ENCODE measurements at places on chromosomes 7 and 10.

DNA sequence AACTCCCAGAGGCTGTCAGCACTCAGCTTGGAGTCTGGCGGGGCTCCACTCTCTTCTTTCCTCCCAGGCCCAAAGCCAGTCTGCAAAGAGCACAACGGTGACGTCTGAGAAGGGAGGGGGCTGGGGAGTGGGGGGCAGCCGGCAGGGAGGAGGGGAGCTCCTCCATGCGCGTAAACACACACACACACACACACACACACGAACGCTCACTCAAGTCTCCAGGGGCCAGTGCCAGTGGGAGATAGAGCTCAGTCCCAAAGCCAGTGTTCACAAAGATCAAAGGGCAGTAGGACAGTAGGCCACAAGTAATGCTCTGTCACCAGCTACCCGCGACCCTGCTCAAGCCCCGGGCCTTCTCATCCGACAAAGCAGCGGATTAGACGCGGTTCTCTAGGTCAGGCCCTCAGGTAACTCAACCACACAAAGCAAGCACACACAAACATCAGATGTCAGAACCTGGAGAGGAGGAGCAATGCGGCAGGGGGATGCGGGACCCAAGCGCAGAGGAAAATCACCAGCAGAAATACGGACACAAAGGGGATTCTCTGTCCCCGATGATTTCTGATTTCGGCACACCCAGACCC, 19.9 kb downstream of the TCAF1 start:
- DNase-seq: no peak

- DNase-seq: no peak
Measured at GRCh38 chr7:130831817-130832481, 97.9 kb upstream of the KLF14 start.

DNA sequence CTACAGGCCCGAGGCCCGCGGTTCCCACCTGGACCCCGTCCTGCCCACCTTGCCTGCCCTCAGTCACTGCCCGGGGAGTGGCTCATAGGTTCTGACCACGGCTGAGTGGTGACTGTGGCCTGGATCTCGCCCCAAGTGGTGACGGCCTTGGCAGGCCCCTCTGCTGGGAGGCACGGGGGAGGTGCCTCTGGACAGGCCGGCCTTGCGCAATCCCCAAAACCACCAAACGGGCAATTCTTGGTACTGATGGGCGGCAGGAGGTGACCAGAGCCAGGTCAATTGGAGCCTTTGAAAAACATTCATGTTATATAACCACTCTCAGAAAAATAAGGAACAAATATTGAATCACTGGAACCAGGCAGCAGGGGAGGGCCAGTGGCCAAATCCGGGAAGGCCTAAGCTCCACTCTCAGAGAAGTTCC, 83.4 kb downstream of the PRKAG2 start:
- DNase-seq: no peak

GRCh38 chr7:110633313-110633712, 457.6 kb upstream of the LRRN3 start:
- DNase-seq: no peak

- DNase-seq: no peak
Measured at GRCh38 chr10:47231414-47231813, 68.6 kb upstream of the GDF10 start.

- no peak for DNase-seq
Measured at GRCh38 chr10:63919575-63920279, 398.5 kb downstream of the REEP3 start.

DNA sequence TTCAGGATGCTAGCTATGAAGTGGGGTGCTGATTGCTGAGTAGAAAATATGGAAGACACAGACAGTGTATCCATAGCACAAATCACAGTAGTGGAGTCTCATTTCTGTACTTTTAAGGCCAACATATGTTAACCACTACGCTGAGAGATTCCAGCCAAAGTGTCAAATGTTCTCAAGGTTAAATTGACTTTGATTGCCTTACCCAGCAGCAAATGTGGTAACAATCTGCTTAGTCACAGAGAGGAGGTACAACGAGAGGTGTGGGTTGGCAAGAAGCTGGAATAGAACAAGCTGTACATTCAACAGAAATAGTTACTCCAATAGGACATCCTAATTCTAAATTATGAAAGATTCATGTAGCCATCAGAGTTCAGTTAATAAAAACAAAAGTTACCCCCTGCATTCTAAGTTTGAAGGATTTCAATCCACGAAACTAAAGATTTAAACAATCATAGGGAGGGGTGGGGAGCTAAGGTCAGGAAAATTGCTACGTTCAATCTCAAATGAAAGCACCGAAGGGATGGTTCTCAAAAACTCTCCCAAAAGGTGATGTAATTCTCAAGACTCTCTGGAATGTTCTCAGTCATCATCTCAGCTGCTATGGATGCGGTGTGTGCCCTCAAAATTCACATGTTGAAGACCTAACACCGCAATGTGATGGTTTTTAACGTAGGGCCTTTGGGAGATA, 137.0 kb downstream of the ETV1 start:
- no peak for DNase-seq

DNA sequence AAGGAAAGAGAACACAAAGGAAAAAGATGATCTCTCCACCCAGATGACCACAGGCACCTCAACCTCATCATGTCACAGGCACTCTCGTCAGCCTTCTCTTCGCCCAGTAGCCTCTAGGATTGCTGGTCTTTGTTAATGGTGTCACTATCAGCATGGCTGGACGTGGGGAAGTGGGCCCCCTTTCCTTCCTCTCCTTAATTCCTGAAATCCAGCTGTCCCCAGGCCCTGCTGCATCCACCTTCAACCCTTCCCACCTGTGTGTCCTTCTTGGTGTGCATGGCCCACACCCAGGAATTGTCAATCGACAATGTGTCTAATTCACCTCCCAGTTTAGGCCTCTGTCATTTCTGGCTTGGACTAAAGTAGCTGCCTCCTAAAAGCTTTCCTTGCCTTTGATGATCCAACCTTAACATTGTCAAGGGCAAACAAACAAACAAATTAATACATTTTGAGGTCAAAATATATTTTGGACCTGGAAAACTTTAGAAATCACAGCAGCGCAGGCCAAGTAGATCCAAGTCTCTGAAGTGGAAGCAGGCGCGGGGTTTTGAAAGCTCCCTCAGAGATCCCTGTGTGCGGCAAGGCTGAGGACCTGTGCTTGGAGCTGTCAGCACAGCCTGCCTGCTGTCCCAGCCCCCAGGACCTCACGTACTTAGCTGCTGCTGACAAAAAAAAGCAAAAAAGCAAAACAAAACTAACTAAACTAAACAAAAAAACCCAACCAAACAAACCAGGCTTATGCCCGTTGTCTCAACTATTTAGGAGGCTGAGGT, 193.3 kb upstream of the LYZL2 start:
- no peak for DNase-seq

DNA sequence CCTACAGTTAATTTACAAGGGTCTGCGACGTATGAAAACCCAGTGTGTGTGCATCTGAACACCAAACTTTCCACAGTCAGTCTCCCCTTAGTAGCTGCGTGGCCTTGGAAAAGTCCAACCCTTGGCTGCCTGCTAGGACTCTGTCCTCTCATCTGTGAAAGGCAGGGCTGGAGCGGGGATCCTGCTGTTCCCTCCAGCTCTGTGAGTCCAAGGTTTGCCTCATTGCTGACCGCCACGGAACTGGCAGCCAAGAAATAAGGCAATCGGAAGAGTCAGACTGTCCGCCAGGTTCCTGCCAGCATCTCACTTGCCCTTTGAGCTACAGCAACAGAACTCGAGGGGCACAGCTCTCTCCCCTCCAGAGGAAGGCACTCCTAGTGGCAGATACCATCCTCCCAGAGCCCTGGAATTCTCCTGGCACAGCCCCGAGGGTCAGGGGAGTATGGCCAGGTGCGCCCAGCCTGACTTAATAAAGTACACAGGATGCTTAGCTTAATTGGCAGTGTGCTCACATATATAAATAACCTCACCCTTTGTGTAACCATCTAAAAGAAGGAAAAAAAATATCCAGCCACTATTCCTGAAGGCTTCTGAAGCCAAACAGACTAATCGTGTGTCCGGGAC, 530.1 kb upstream of the FOXK1 start:
- no peak for DNase-seq

DNA sequence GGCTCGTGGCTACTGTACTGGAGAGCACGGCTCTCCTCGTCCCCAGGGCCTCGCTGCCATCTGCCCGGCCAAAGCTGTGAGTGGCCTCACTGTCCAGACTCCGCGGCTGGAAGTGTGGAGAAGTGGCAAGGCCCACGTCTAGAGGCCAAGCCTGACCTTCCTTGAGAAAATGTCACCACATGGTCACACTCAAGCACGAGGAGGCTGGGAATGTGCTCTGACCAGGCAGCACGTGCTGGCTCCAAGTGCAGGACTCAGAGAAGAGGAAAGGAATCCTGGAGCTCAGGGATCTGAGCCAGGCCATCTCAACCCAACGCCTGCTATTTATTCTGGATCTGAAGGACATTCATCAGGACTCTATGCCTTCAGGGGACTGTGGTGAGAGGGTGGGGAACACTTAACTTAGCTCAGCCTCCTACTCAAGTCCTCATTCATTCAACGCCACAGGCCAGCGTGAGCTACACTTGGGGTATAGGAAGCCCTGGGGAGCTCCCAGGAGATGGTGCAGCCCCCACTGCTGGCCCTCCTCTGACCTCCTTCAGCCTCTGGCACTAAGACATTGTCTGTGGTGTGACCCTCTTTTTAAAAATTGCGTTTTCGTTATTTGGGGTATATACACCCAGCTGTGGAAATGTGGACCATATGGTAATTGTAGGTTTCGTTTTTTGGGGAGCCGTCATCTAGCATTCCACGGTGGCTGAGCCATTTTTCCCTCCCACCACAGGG, 29.0 kb downstream of the EN2 start:
- no peak for DNase-seq

GRCh38 chr10:7038416-7038815, 372.4 kb downstream of the SFMBT2 start:
- DNase-seq: no peak

DNA sequence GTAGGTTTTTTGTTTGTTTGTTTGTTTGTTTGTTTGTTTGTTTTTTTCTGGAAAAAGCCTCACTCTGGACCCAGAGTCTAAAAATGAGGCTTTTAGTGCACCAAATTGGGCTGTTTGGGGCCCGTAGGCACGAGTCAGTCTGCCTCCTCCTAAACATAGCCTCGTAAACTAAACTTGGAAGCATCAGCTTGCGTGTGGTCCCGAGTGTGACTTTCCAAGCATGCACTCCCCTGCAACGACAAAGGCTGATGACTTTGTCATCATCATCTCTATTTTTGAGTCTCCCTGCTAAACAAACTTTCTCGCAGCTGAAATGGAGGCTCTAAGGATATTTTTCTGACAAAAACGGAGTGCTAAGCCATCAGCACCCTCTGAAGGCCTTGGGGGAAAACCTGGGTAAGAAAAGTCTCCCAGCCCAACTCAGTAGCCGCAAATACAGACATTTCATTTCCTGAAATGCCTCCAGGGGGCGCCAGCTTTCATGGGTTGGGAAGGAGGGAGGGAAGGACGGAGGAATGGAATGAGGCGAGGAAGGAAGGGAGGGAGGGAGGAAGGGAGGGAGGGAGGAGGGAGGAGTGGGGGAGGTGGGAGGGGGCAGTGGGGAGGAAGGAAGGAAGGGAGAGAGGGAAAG, 245.9 kb downstream of the KCNMA1 start:
- DNase-seq: no peak

DNA sequence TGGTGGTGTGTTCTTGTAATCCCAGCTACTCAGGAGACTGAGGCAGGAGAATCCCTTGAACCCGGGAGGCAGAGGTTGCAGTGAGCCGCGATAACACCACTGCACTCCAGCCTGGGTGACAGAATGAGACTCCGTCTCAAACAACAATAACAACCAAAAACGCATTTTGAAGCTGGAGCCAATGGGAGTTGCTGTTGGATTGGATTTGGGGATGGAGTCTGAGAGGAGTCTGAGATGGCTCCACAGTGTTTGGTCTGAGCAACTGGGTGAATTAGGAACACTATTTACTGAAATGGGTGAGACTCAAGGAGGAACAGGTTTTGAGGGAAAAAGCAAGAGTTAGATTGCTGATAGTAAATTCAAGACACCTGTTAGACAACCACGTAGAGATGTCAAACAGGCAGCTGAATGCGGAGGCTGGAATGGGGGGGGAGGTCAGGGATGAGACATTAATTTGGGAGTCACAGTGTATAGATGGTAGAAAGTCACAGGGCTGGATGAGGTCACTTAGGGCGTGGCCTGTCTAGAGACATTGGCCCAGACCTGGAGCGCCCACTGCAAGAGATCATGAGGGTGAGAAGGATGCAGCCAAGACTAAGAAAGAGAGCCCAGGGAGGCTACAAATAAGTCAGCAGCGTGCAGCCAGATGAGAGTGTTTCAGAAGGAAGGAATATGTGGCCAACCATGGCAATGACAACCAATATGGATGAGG, 56.4 kb downstream of the CYCS start:
- no peak for DNase-seq

GRCh38 chr10:78165617-78166016, 132.0 kb downstream of the RPS24 start:
- DNase-seq: no peak

DNA sequence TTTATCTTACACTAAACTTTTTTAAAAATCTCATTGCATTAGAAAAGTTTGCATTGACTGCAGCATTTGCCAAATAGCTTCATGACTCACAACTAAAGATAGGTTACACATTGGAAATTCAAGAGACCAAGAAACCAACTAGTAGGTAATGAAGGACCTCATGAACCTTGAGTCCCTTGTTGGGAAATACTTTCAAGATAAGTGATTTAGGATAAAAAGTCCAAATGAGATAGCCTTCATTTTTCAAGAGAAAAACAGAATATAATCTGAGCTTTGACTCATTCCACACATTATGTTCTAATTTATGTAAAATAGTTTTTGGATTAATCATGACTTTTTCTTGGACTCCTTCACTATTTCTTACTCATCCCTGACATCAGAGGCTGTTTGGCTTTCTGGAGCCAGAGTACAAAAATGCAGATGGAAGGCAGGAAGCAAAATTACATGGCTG, 13.1 kb upstream of the LIPF start:
- DNase-seq: no peak

- no peak for DNase-seq
Measured at GRCh38 chr10:29873941-29874484, 185.4 kb downstream of the JCAD start.

GRCh38 chr10:116985611-116986010, 19.4 kb downstream of the SHTN1 start:
- DNase-seq: no peak

- DNase-seq: no peak
Measured at GRCh38 chr10:121462281-121462680, 136.0 kb downstream of the FGFR2 start.

GRCh38 chr7:55019691-55020465, 1.1 kb downstream of the EGFR start:
- no peak for DNase-seq

DNA sequence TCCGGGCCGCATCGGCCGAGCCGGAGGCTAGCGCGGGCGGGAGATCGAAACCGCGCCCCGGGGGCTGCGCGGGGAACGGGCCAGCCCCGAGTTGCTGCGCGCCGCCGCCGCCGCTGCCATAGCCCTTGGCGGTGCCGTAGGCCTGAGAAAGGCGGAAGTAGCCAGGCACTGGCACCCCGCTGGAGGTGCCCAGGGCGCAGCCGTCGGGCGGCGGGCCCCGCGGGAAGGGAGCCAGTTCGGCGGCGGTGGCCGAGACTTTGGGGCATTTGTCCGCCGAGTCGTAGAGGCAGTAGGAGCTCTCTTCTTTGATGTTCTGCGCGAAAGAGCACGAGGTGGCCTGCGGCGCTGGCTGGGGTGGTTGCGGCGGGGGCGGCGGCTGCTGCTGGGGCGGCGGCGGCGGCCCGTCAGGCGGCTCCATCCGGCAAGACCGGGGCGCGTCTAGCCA, 587 bp downstream of the HOXA10 start:
- no peak for DNase-seq
